ENCODE measurements at places on chromosomes 6 and 20. TPM values are rescaled to one million over a fixed set of nuclear protein-coding genes. Genes with fewer than 3 reads are reported as not detected.

DNA sequence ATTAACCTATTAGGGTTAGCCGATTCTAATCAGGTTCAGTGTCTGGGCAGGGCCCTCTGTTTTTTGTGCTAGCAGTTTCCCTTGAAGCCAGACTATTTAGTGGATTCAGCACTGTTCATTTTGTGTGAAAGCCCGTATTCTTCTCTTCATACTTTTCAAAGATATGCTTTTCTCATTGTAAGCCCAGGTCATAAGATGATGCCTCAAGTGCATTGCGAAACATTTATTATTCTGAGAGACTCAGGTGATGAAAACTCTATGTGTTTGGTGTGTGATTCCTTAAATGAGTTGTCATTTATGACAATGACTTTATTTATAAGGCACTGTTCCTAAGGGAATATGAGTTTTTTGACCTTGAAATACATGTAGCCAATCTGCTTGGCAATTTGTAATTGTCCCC, 851.0 kb upstream of the FLRT3 start:
- DNase-seq: no peak

DNA sequence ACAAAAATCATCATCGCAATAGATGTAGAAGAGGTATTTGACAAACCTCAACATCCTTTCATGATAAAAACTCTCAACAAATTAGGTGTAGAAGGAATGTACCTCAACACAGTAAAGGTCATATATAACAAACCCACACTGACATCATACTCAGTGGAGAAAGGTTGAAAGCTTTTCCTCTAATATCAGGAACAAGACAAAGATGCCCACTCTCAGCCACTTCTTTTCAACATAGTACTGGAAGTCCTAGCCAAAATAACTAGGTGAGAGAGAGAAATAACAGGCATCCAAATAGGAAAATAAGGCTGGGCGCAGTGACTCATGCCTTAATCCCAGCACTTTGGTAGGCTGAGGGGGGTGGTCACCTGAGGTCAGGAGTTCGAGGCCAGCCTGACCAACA, 95.8 kb downstream of the ZDHHC14 start:
- no peak for DNase-seq

- no peak for DNase-seq
Observed at GRCh38 chr6:20630617-20631548, 96.6 kb downstream of the CDKAL1 start.

DNA sequence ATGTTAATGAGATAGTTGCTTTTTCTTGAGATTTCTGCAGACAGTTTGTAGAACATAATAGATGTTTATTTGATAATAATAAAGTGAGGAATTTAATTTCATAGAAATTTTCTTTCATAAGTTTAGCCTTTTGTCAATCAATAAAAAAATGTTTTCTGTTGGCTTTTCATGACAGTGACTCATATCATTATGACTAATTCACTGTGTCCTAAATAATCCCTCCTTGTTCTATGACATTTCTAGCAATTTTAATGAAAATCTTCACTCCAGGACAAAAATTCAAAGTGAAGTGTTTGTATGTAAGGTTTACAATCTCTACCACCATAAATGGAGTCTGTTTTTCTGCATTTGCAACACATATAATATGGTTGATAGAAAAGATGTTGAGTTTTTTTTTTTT, 109.9 kb downstream of the UTRN start:
- no peak for DNase-seq

- DNase-seq: no peak
Observed at GRCh38 chr6:118660218-118660569, 8.8 kb upstream of the CEP85L start.

- no peak for DNase-seq
Observed at GRCh38 chr6:7169296-7169721, 61.5 kb downstream of the RREB1 start.

- no peak for DNase-seq
Observed at GRCh38 chr20:64045346-64046011, 4.0 kb downstream of the SOX18 start.

DNA sequence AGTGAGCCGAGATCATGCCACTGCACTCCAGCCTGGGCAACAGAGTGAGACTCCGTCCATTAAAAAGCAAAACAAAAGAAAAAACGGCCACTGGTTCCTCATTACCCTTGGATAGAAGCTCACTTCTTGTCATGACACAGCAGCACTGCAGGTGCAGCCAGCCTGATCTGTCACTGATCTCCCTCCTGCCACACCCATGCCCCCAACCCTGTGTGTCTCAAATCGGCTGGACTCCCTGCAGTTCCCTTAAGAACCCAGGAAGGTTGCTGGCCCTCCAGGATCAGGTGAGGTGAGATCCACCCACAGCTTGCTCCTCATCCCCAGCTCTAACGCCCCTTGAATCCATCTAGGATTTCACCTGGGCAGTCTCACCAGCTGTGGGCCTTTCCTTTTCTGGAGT, 26.3 kb upstream of the NNAT start:
- DNase-seq: no peak

- DNase-seq: no peak
Observed at GRCh38 chr20:4512891-4513550, 208.7 kb upstream of the PRND start.

DNA sequence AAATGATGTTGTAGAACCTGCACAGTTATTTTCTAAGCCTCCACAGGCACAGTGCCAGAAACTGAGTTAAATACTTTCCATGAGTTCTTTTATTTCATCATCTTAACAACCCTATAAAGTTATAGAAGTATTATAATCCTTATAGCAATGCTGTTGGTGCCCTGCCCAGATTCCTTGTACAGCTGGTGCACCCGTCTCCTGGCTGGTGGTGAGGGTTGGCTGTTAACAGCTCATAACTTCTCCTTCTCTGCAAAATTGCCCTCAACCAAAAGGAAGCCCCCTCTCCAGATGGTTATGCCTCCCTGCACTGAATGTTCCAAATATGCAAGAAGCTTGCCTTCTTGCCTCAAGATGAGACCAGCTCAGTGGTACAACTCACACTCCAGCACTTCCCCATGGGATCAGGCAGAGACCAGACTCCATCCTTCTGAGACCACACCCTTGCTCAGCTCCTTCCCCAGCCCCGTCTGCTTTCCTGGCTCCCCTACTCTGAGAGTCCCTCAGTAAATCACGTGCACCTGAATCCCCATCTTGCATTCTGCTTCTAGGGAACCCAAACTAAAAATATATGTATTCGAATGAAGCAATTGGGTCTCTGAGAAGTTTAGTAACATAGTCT, 304.4 kb upstream of the PLCB4 start:
- DNase-seq: no peak

DNA sequence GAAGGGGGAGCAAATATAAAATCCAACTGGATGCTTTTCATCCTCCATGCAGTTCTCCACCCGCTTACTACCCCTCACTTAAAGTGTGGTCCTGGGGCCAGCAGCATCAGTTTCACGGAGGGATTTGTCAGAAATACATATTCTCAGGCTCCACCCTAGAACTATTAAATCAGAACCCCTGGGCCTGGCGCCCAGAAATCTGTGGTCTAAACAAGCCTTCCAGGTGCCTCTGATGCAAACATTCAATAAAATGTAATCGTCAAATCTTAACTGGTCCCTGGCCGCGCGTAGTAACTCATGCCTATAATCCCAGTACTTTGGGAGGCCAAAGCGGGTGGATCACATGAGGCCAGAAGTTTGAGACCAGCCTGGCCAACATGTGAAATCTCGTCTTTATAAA, 47.7 kb downstream of the ATXN1 start:
- no peak for DNase-seq

- DNase-seq: no peak
Observed at GRCh38 chr6:149409617-149410016, 9.6 kb downstream of the SUMO4 start.

- DNase-seq: no peak
Observed at GRCh38 chr20:56359212-56360132, 698 bp downstream of the FAM210B start.

DNA sequence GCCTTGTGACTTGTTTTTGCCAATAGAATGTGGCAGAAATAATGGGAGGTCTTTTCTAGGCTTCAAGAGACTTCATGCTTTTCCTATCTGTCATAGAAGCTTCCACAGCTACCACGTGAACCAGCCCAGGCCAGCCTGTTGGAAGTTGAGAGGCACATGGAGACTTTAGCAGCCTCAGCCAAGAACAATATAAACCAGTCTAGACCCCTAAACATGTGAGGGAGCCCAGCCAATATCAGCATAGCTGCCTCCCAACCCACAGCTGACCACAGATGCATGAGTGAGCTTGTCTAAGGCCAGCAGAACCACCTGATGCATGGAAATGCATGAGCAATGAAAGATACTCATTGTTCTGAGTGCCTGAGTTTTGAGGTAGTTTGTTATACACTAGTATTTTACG, 540.7 kb upstream of the BTBD3 start:
- no peak for DNase-seq

- DNase-seq: no peak
Observed at GRCh38 chr20:33679758-33680485, 5.7 kb upstream of the NECAB3 start.

GRCh38 chr6:44665683-44666082, 278.2 kb downstream of the CDC5L start:
- DNase-seq: no peak

GRCh38 chr20:50323209-50323608, 132.6 kb downstream of the CEBPB start:
- DNase-seq: no peak

DNA sequence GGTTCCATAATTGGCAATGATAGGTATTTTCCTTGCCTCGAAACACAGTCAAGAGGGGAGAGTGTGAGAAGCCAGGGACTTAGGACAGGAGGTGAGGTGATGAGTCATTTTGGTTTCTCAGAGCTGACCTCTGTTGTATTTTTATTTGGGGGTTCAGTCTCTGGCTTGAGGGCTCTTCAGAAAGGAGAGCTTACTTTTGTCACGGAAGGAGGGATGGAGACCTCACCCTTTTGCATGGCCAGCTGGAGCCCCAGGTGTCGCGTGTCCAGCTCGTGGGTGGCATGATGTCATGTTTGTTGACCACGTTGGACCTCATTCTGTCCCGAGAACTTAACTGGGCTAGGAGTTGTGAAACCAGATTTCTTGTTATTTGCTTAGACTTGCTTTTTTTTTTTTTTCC, 293.9 kb downstream of the QKI start:
- DNase-seq: no peak

DNA sequence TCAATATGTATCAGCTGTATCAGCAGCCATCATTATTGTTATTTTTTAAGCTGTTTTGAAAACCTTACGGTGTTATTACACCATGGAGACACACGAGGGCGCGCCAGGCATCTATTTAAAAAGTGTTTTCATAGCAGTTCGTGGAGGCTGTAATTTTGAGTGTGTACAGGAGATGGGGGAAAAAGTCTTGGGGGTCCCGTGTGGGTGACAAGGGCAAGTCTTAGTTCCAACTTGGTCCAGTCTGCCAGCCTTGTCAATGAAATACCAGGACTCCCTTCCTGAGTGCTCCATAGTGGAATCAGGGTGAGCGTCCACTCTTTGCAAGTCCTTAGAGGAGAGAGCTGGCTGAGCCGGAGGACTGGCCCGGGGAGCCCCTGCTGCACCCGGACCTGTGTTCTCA, 43.3 kb downstream of the SLC2A10 start:
- no peak for DNase-seq

GRCh38 chr6:111614833-111615582, 9.3 kb upstream of the TRAF3IP2 start:
- no peak for DNase-seq

DNA sequence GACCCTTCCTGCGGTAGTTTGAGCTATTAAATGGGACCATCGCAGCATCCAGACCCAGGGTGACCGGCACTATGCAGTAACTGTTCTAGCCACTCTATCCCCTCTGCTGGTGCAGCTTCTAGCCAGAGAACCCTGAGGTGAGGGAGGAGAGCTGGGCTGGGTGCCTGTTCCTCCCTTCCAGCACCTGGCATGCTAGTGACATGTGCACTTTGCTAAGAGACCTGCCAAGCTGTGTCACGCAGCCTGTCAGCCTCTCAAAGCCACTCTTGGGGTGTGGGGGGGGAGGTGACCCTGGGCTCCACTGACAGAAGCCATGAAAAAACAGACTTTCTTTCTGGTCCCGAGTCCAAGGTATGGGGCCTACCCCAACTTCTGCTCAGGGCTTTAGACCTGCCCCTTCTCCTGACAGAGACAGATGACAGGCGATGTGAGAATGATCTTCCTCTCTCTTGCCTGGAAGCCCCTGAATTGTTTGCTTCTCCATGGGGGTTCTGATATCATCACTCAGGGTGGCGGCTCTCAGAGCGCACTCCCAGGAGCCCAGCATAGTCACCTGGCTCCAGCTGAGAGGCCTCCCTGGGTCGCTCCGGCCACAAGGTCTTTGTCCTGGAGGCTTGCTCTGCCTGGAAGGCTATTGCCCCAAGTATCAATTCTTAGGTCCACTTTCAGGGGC, 47.2 kb upstream of the MLN start:
- no peak for DNase-seq

GRCh38 chr6:143864234-143864633, at the start of gene ZC2HC1B:
Gene ZC2HC1B, plus strand, starts transcription at chr6:143864474. Its CDS starts 66 bp downstream, at chr6:143864540.
- no peak for DNase-seq

GRCh38 chr20:9011121-9011520, 57.8 kb upstream of the PLCB4 start:
- DNase-seq: peak; percentile 25

DNA sequence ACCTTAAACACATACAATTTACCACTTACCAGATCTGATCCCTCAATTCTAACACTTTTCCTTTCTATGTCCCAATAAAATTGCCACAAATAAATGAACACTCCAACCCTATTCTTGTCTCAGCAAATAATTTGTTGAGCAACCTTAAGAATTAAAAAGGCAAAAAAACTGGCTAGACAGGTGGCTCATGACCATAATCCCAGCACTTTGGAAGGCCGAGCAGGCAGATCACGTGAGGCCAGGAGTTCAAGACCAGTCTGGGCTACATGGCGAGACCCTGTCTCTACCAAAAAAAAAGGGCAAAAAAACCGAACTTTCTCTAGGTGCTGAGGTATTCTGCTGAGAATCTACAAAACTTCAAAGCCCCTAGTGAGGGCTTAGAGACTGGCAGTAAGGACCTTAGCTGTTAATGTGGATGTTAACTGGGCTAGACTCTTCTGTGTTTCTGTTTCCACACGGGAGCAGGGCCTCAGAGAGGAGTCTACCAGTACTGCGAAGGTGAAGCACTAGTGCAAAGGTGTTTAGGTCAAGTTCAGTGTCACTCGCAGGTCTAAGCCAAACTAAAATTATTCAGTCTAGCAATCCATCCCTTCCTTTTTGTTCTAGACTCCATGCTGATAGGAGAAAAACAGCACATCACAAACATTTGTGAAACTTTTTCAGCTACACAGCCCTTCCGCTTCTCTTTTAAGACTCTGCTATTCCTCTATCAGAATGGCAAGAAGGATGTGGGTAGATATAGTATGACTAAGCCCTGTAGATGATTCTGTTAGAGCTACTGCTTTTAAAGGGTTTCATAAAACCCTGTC, 2.6 kb downstream of the FASTKD5 start:
- DNase-seq: no peak

- DNase-seq: peak; percentile 24
Observed at GRCh38 chr20:25294459-25295385, 46.8 kb downstream of the PYGB start.

The KIF25 gene
- polyA plus RNA-seq: 0.87 TPM

The LKAAEAR1 gene
- polyA plus RNA-seq: 0.21 TPM

The TMEM14A gene
- 46.3 TPM for polyA plus RNA-seq

The NKX2-4 gene
- not detected for polyA plus RNA-seq

The HCRTR2 gene
- polyA plus RNA-seq: 0.56 TPM

The GPR63 gene
- 3.4 TPM for polyA plus RNA-seq

The IL17F gene
- not detected for polyA plus RNA-seq

The STX16 gene
- polyA plus RNA-seq: 67.5 TPM

The PFDN6 gene
- polyA plus RNA-seq: 41.9 TPM

The TEAD3 gene
- polyA plus RNA-seq: 37.1 TPM

The RIMS1 gene
- polyA plus RNA-seq: 2.0 TPM

Measured in left renal pelvis (tissue), 4 donors.